ENCODE measurements at places on chromosomes 7 and 10.

GRCh38 chr10:24313283-24313682 lies 104.3 kb downstream of the KIAA1217 start:
- no peak for DNase-seq

DNA sequence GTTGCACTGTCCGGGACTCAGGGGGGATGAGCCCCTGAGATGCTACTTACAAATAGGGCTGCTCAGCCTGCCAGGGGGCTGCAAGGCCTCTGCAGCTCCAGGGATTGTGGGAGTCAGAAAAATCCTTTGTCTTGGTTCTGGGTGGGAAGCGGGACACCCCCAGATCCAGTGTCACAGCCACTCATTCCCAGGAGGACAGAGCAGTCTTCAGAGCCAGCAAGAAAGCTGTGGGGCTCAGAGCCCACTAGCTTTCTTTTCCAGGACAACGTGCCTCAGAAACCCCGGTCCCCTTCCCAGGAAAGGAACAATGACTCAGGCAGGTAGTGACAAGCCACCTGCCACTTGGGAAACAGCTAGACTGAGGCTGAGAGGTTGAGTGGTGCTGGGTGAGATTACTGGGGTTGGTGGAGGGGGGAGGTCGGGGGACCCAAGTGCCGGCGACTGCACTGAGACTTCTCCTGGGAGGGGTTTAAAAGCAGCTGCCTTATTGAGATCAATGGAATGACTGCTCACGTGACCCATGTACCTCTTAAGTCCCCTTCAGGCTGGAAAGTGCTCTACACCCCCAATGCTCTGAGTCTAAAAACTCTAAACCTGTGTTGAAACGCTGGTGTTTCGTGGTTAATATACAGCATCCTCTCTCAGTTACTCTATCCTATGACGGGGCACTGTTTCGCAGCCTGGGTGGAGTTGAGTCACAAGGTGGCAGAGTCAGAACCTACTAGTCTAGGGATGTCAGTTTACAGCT lies 123.6 kb downstream of the UBE2H start:
- no peak for DNase-seq

GRCh38 chr7:38846280-38846679 lies 62.7 kb downstream of the VPS41 start:
- no peak for DNase-seq

GRCh38 chr7:31688372-31688771 lies 1.4 kb downstream of the PPP1R17 start:
- DNase-seq: no peak

DNA sequence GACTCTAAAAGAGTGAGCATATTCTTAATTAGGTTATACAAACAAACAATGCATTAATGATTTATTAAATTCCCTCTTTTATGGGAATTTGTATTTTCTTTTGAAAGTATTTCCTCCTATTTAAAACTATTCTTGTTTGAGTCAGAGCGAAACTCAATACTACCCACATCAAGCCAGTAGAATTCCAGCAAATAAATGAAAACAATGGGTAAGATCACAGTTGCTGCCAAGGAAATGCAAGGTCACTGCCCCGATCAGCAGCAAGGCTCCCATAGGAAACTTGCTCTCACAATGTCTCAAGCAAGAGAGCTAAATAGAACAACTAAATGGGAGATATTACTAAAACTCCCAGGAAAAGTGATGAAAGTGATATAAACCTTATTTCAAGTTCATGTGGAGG lies 206.3 kb downstream of the THSD7A start:
- no peak for DNase-seq

DNA sequence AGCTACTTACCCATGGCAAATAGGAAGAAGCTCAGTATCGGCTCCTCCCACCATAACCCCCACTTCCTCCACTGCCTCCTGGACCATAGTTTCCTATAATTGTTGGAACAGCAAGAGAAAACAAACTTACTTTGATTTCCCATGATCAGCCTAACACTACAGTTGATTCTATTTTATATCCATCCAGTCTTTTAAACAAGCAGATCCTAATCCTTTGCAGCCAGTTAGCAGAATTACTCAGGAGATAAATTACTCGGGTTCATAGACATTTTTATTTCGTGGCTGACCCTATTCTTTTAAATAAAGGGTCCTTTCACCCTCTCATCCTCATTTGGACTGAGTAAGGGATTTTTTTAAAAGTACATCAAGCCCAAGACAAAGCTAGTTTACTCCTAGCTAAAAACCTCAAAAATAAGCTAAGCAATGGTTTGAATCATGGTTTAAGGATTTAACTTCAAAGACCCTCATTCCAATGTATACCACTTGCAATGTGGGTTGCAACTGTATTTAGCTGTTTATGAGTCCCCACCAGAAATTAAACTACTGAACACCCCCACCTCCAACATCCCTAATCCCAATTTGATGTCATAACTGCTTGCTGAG lies 8.0 kb downstream of the HNRNPA2B1 start:
- no peak for DNase-seq

- DNase-seq: no peak
These were observed 91.2 kb downstream of the NHLRC2 start for GRCh38 chr10:113945687-113946085.

- DNase-seq: peak; percentile 39
These were observed 37.9 kb downstream of the VOPP1 start for GRCh38 chr7:55534262-55534915.

GRCh38 chr10:121791761-121792160 lies 136.1 kb downstream of the ATE1 start:
- DNase-seq: no peak

GRCh38 chr7:134457210-134457609 lies 1.7 kb downstream of the AKR1B1 start:
- no peak for DNase-seq

- no peak for DNase-seq
These were observed 95.6 kb downstream of the SNX13 start for GRCh38 chr7:17844514-17845196.

DNA sequence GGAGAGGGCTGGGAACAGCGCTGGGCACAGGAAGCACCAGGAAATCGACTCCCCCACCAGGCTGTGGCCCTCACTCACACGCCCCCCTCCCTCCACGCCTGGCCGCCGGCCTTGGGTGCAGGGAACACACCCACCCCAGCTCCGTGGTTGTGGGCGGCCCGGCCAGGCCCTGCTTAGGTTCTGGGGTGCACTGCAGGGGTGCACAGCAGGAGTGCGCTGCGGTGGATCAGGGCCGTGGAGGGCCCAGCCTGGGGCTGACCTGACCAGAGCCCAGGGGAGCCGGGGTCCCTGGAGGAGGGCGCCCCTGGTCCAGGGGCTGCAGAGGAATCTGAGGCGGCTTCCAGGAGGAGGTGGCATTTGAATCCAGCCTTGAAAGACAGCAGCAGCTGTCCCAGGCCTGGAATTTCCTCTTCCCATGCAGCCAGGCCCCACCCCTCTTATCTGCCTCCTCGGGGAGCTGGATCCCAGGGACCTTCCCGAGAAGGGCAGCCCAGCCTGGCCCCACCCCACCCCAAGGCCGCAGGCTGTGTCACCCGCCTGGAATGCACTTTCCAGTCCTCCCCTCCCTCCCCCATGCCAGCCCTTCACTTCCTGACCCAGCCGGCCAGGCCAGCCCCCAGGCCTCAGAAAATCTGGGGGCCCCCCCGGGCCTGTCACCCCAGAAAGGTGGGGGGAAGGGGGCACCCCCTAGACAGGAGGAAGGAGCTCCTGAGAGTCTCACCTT lies 18.4 kb upstream of the PDGFA start:
- no peak for DNase-seq

DNA sequence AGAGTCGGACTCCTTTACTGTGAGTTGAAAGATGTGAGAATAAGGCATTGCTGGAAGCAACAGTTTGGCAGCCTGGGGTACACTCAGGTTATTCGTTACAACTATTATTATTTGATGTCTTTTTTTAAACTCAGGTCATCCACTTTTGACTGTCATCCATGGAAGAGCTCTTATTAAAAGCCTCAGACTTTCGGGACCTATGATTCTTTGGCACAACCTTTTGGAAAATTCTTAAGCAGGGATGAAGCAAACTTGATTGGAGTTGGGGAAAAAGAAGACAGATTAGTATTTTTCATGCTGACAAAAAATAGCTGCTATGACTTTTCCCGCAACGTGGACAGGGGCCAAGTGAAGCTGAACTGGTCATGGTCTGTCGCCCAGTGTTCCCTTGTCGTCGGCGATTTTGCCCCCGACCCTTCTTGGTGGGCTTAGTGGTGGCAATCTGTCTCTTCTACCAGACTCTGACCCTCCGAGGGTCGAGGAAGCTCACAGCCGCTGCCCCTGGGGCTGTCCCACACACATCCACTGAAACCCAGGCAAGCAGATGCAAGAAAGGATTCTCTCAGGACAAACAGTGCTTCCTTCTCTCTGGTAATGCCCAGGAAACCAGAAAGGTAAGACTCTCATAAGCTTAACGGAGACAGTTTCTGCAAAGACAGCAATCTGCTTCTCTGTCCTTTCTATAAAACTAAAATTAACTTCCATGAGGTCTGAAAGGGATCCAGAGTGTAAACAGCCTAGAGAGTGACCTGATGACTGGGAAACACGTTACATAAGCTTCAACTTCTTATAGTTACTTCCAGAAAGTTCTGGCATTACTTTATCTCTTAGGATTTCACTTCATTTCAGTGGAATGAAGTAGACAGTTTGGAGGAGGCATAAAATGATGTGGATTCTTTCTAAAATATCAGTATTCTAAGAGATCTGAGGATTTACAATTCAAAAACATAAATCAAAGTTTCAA lies 1.0 kb downstream of the CPED1 start:
- DNase-seq: no peak

DNA sequence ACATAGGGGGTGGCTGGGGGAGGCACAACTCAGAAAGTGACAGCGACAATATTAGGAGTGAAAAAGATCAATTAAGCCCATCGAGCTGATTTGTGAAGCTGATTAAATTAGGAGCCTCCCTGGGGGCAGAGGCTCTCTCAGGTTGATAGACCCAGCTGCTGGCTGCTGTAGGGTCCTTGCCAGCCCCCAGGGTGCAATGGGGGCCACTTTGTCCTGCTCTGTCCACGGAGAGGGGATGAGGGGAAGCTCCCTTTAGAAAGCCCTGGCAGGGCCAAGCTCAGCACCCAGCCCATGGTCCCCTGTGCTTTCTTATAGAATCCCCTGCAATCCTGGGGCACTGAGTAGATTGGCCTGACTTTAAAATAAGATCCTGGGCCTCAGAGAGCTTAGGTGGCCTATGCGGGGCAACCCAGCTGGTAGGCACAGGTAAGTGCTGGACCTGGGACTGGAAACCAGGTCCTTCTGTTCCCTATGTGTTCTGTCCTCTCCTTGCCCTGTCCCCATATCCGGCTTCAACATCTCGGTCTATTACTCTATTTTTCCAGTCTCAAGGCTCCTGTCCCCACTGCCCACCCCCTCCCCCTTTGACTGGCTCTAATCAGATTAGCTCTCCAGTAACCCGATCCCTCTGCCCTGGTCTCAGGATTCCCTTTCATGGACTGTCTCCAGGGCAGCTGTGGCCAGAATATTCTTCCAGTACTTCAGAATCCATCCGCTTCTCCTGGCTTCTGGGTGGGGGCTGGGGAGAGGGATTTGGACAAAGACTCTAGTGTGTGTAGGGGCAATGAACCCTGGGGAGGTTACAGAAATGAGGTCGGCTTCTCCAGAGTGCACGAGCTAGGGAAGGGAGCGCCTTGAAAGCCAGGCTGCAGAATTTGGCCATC lies 259.6 kb downstream of the RPS24 start:
- no peak for DNase-seq

DNA sequence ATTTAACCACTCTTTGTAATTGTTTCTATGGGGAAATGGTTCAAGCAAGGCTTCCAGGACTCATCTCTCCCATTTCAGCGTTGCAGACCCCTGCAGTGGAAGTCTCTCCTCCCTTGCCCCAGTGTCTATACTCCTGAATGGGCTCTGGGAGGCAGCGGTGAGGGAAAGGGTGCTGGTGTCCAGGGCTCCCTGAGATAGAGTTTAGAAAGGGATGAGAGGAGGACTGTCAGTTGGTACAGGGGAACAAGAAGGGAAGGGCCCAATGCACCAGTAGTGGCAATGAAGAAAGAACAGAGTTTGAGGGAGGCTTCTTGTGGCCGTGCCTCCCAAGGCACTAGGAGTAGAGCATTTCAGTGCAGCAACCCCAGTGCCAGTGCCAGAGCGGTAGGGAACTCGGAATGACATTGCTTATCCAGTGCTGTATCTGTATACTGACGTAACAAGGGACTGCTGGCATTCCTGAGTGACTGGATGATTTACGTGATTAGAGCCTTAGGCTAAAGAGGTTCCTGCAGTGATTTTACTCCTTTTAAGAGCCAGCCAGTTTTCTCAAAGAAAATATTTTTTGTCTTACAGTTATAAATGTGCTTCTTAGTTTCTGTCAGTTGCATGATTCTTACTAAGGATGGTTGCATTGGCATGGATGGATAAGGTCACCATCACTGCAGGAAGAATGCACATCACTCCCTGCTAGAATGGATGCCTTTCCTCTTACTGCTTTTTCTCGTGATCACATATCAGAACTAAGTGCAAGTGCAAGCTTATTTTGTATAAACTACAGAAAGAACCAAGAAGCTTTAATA lies 28.0 kb downstream of the PRPF18 start:
- DNase-seq: no peak

DNA sequence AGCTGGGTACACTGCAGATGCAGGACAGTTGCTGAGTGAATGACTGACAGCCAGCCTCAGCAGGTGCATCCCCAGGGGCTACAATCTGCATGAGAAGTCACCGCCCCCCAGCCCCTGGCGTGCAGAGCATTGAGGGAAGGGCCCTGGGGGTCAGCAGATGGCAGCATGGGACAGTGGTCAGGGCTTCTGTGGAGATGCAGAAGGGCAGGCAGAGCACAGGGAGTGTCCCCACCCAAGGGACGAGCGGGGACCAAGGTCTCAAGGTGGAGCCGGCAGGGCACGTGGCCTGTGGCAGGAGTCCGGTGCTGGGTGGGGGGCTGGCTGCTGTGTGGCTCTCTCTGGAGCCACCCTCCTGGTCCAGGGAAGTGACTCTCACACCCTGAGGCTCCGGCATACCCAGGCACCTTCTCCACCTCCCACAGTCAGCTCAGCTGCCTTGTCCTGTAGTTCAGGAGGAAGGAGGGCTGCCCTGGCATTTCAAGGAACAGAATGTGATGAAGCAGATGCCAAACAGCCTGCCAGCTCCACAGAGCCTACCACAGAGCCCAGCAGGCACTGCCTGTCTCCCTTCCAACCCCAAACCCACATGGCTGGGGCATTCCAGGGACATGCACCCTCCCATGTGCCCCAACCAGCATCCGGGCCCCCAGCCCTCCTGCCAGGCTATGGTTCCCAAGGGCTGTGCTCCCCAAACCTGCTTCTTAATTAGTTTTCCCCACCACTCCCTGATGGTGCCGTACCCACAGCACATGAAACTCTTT lies 114.5 kb downstream of the TMEM130 start:
- no peak for DNase-seq

DNA sequence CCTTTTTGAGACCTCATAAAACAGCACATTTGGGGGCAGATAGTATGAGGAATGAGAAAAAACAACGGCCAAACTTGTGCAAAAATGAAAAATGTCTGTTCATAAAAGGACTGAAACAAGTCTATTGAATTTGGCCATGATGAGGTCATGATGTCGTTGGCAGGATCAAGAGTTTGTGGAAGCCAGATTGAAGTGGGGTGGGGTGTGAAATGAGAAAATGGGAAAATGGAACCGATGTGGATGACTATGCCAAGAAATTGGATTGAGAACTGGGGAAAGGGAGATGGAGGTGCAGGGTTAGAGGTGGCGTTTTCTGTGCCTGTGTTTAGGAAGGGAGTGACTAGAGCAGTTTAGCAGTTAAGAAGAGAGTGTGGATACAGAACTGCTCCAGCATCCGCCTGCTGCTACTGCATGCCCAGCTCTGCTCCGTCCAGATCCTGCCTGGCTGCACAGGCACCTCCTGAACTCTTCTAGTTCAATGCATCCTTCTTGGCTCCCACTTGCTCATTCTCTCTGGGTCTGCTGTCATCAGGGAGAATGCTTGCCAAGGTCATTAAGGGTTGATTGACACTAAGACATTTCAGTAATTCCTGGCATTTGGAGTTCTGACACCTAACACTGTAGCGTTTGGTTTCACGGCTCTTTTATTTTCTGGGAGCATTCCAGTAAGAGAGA lies 111.9 kb downstream of the GALNT17 start:
- no peak for DNase-seq

Data from activated CD4-positive, alpha-beta T cell treated with anti-CD3 and anti-CD28 coated beads for 1 hour (primary cell).